ENCODE measurements at places on chromosomes 13 and 19.

- DNase-seq, result no peak
These were observed 23.5 kb upstream of the GARRE1 start for GRCh38 chr19:34230820-34231219.

- no peak for DNase-seq
These were observed 17.1 kb upstream of the S1PR4 start for GRCh38 chr19:3161453-3161852.

DNA sequence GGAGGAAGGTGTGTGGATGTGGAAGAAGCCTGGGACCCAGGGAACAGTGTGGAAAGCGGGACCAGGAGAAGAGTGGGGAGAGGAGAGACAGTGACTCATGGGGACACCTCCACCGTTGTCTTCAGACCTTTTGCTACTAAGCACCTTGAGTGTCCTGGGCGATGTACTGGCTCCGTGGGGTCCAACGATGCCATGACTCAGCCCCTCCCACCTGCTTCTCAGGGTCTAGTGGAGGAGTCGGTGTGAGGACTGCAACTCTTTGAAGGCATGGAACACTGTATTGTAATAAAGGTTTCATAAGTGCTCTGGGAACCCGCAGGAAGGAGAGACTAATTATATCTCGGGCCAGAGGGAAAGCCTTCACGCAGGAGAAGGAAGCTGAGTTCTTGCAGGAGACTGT, 166.9 kb upstream of the KL start:
- no peak for DNase-seq

- DNase-seq, result peak; percentile 7
These were observed 5.2 kb upstream of the CEACAM18 start for GRCh38 chr19:51473009-51473707.

DNA sequence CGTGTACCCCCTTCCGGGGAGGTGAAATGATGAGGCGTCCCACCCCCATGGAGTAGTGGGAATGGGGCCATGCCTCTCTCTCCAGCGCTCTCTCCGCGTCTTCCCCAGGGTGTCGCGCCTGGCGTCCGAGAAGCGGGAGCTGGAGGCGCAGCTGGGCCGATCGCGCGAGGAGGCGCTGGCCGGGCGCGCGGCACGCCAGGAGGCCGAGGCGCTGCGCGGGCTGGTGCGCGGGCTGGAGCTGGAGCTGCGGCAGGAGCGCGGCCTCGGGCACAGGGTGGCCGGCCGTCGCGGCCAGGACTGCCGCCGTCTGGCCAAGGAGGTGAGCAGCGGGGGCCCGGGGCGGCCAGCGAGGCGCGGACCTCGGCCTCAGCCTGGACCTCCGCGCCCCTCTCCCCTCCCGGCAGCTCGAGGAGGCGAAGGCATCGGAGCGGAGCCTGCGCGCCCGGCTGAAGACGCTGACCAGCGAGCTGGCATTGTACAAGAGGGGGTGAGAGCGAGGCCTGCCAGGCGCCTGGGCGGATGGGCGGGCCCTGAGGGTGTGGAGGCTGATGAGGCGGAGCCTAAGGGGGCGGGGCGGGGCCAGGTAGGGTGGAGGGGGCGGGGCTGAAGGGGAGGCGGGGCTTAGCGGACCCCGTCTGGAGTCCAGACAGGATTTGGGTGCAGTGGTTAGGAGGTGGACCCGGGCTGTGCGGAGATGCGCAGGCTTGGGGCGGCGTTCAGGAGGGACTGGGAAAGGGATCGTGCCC, 7.7 kb downstream of the PGLYRP1 start:
- no peak for DNase-seq

GRCh38 chr13:93708308-93709075, 481.9 kb downstream of the GPC6 start:
- no peak for DNase-seq

DNA sequence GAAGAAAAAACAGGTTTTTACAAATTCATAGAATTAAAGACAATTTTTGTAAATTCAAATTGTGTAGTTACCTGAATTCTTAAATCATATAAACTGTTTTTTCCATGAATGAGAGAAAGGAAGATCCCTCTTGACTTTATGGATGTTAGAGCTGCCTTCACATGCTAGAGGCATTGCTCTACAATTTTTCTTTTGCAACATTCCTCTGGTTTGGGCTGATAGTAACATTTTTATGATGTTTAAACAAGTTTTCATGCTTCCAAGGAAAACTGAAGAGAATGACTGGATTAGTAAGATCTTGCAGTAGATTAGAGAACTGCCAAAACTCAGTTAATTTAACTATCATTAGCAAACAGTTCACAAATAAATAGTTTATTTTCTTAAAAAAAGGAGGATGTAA, 250.6 kb downstream of the GPC6 start:
- DNase-seq, result no peak

- no peak for DNase-seq
These were observed 751 bp downstream of the GRAMD1A start for GRCh38 chr19:35000647-35001501.

GRCh38 chr19:7272856-7273578, 21.2 kb downstream of the INSR start:
- no peak for DNase-seq

DNA sequence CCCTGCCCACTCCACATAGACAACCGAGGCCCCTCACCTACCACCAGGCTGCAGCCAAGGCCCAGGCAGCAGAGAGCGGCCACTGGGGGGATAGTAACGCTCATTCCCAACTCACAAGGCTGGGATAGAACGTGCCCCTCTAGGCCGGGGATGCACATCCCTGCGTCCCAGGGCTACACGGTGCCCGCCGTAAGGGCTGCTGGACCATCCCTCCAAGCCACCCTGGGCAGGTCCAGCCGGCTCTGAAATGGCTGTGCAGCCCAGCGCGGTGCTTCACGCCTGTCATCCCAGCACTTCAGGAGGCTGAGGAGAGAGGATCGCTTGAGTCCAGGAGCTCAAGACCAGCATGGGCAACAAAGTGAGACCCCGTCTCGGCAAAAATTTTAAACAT, 3.2 kb downstream of the REXO1 start:
- no peak for DNase-seq

All from amygdala (tissue), 56 donors.